ENCODE measurements at places on chromosomes 6 and 20.

- no peak overlapping the region for H3K27ac ChIP-seq
- no peaks in the 10 kb centered on the region for H3K27me3 ChIP-seq
- peaks cover 1% of the 10 kb centered on the region for H3K4me1 ChIP-seq
Measured at GRCh38 chr20:63026582-63027165, 19.9 kb upstream of the BHLHE23 start.

- no peak overlapping the region for H3K27ac ChIP-seq
- no peaks in the 10 kb centered on the region for H3K36me3 ChIP-seq
- H3K4me1 ChIP-seq, result no peaks in the 10 kb centered on the region
- H3K4me3 ChIP-seq, result no peak overlapping the region
- DNase-seq, result no peak
Measured at GRCh38 chr6:137016356-137016755, 28.4 kb downstream of the IL20RA start.

GRCh38 chr20:25299806-25300205, 51.9 kb downstream of the PYGB start:
- peaks cover 2% of the 10 kb centered on the region for H3K36me3 ChIP-seq
- no peaks in the 10 kb centered on the region for H3K4me1 ChIP-seq
- H3K4me3 ChIP-seq, result no peak overlapping the region
- DNase-seq, result no peak

DNA sequence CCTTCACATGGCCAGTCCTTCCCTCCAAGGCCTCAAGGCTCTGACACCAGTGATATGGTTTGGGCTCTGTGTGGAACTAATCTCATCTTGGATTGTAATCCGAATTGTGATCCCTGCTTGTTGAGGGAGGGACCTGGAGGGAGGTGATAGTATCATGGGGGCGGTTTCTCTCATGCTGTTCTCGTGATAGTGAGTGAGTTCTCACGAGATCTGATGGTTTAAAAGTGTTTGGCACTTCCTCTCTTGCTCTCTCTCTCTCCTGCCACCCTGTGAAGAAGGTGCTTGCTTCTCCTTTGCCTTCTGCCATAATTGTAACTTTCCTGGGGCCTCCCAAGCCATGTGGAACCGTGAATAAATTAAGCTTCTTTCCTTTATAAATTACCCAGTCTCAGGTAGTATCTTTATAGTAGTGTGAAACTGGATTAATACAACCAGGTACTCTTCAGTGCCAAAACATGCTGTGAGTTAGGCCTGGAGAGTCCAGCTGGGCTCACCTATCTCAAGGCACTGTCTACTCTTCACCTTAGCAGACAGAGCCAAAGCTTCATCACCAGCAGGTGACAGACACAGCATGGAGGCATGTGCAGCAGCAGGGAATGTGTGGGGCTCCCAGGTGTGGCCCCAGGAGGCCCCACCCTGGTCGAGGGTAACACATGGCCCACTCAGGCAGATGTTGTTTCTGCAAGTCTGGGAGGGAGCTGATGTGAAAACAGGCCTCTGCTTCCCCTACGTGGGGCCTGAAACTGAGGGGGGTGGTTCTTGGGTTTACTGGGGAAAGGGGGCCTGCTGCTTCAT, 97.5 kb upstream of the CDYL start:
- H3K36me3 ChIP-seq, result no peaks in the 10 kb centered on the region
- H3K27ac ChIP-seq, result no peak overlapping the region
- no peaks in the 10 kb centered on the region for H3K27me3 ChIP-seq
- no peak for DNase-seq
- peaks cover 7% of the 10 kb centered on the region for H3K4me1 ChIP-seq
- no peak overlapping the region for H3K4me3 ChIP-seq

GRCh38 chr6:43761666-43762409, 8.2 kb upstream of the VEGFA start:
- H3K4me1 ChIP-seq, result peaks cover 7% of the 10 kb centered on the region
- DNase-seq, result no peak
- no peaks in the 10 kb centered on the region for H3K27me3 ChIP-seq
- no peak overlapping the region for H3K27ac ChIP-seq
- no peaks in the 10 kb centered on the region for H3K36me3 ChIP-seq
- H3K4me3 ChIP-seq, result no peak overlapping the region

DNA sequence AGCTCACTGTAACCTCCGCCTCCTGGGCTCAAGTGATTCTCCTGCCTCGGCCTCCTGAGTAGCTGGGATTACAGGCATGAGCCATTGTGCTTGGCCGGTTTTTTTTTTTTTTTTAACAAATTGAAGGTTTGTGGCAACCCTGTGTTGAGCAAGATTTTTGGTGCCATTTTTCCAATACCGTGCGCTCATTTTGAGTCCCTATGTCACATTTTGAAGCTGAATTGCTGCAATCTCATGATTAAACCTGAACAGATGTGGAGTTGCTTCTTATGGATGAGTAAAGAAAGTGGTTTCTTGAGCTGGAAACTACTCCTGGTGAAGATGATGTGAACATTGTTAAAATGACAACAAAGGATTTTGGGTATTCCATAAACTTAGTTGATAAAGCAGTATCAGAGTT, 16.6 kb downstream of the SASH1 start:
- no peak for DNase-seq
- H3K4me3 ChIP-seq, result no peak overlapping the region
- no peaks in the 10 kb centered on the region for H3K4me1 ChIP-seq

GRCh38 chr20:39775110-39775509, 813.0 kb downstream of the DHX35 start:
- H3K4me1 ChIP-seq, result no peaks in the 10 kb centered on the region
- no peaks in the 10 kb centered on the region for H3K27me3 ChIP-seq
- H3K27ac ChIP-seq, result no peak overlapping the region

DNA sequence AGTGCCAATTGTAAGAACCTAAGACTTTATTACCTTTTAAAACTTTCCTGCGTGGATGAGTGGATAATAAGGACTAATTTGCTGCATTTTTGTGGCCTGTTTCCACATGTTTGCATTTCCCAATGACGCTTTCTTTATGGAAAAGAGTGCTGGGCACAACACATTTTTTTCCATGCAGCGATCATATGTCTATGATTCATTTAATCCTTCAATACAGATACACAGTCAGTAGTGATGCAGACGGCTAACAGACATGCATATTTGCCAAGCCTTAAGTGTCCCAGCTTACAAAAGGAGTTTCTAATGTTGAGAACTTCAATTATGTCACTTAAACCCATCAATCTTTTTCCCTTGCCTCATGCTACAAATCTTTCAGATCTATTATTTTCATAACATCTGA, 239.8 kb upstream of the PREP start:
- no peak overlapping the region for H3K27ac ChIP-seq
- no peaks in the 10 kb centered on the region for H3K27me3 ChIP-seq
- H3K4me1 ChIP-seq, result no peaks in the 10 kb centered on the region
- H3K4me3 ChIP-seq, result no peak overlapping the region
- H3K36me3 ChIP-seq, result no peaks in the 10 kb centered on the region
